C1 segment of cervical spinal cord (tissue), 14 donors: ENCODE measurements at places on chromosomes 13 and 19.
A peak's percentile ranks its signal among the peaks of the same experiment; 100 is the strongest.

- no peak for DNase-seq
Observed at GRCh38 chr13:26280295-26280694, 26.4 kb downstream of the CDK8 start.

DNA sequence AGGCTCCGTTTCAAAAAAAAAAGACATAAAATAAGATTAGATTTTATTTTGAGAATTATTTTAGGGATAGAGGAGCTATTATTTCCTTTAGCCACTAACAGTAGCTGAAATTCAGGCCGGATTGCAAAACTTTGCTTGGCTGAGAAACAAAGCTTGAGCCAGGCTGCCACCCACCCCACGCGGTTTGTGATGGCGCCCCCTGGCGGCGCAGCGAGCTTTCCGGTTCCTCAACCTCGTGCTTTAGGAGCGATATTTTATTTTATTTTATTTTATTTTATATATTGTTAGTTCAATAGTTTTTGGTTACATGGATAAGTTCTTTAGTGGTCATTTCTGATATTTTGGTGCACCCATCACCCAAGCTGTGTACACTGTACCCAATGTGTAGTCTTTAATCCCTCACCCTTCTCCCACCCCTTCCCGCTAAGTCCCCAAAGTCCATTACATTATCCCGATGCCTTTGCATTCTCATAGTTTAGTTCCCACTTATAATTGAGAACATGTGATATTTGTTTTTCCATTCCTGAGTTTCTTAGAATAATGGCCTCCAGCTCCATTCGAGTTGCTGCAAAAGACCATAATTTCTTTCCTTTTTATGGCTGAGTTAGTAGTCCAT, 19.8 kb upstream of the CEACAM4 start:
- no peak for DNase-seq

GRCh38 chr19:53844849-53845246, 20.7 kb upstream of the NLRP12 start:
- DNase-seq: no peak

DNA sequence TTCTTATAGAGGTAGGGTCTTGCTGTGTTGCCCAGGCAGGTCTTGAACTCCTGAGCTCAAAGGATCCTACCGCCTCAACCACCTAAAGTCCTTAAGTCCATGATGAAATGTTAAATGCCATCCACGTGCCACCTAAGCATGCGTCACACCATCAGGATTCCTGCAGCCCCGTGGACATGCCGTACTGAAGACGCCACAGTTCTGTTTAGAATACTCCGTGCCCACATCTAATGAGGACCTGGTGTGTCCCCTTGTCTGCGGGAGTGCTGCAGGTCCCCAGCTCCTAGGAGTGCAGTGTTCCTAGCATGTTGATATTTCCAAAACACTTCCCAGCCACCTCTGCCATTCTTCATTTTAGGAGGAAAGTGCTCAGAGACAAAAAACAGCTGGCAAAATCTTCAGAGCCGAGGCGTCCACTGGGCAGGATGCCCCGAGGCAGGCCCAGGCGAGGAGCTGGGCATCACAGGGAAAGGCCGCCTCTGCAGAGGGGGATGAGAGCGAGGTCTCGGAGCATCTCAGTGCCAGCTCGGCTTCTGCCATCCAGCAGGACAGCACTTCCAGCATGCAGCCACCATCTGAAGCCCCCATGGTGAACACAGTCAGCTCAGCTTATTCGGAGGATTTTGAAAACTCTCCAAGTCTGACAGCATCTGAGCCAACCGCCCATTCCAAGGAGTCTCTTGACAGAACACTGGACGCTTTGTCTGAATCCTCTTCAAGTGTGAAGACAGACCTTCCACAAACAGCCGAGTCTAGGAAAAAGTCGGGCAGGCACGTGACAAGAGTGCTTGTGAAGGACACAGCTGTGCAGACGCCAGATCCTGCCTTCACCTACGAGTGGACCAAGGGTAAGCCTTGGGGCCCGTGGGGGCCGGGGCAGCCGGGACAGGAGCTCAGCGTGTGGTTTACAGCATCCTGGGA, 13.2 kb downstream of the C19orf44 start:
- peak; percentile 47 for DNase-seq

DNA sequence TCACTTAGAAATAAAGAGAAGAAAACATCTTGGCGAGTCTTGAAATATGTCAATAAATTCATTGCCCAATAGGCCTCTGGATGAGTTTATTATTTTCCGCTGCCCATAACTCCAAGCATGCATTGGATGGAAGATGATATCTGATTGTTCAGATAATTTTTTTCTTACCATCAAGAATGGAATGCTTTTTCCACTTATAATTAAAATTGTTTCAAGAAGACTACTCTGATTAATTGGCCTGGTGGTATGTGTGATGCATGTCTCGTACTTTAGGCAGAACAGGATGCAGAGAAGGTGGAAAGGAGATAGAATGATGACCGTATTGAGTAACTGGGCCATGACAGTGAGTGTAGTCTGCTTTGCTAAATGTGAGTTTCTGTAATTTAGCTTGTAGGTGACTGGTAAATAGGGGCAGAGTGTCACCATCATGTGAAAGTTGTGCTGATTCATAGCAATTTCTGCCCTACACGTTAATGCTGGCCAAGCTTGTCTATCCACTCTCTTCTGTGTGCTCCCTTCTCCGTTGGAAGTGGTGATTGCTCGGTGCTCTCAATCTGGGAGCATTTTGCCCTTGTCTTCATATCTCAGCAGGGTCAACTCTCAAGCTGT, 13.5 kb upstream of the SPATA13 start:
- DNase-seq: no peak

- DNase-seq: no peak
Observed at GRCh38 chr19:6680141-6680540, 10.2 kb upstream of the TNFSF14 start.

GRCh38 chr13:96781141-96781540, 213.1 kb downstream of the OXGR1 start:
- peak; percentile 17 for DNase-seq

- DNase-seq: no peak
Observed at GRCh38 chr13:112996671-112997091, 27.7 kb downstream of the MCF2L start.

DNA sequence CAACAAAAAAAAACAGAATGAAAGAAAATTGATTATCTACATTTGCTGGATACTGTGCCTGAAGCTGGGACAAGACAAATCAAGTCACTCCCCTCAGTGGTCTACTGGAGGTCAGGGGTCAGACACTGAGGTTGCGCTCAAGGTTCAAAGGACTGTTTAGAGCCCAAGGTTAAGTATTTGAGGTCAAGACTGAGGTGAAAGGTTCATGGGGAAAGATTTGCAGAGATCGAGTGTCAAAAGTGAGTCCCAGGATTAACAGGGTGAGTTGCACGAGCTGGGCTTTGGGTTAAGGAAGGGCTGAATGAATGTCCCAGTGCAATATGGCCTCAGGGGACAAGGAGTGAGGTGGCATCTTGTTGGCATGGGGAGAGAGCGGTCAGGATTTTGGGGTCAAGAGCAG, 3.4 kb upstream of the TOMM40 start:
- no peak for DNase-seq

DNA sequence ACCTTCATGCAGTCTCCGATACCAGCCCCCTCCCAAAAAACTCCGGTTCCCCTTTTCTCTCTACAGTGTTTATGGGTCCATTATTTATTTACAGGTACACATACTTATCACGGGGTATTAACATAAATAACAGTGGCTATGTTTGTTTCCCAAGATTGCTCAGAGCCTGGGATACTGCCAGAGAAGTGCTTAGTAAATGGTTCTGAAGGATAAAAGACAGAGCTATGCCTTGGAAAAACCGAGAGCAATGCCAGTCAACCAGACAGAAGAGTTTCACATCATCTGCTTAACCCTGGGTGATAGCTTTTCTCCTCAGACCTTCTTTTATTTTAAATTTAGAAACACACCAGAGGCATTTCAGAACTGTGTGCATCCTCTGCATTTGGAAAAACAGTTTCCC, 61.3 kb downstream of the NUFIP1 start:
- DNase-seq: no peak

- no peak for DNase-seq
Observed at GRCh38 chr13:35957241-35957731, 173.9 kb downstream of the DCLK1 start.

DNA sequence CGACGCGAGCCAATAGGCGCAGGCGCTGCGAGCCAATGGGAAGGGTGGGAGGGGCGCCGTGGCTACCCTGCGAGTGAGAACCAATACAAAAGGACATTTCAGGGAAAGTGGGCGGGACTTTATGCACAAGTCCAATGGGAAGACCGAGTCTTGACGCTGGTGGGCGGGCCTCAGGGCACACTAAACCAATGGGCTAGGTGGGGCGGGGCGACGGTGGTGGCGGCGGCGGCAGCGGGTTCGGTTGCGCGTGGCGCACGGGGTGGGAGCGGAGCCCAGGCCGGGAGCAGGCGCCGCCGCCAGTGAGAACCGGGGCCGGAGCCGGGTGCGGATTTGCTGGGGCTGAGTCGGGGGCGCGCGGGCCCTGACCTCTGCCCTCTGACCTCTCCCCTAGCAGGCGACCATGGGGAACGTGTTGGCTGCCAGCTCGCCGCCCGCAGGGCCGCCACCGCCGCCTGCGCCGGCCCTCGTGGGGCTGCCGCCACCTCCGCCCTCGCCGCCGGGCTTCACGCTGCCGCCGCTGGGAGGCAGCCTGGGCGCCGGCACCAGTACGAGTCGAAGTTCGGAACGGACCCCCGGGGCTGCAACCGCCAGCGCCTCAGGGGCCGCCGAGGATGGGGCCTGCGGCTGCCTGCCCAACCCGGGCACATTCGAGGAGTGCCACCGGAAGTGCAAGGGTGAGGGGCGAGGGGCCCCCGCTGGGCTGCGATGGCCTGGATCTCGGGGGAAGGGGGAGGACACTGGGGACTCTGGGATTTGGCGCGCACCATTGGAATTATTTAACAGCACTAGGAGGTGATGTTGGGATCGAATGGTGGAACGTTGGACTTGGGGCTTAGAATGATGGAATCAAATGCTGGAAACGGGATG, at the start of gene TOMM40:
Gene TOMM40 (plus strand): TSS at position 239 of the 867 bp plus-strand sequence. CDS start 162 bp downstream, at position 401.
- no peak for DNase-seq

GRCh38 chr19:48365602-48366001, 1.4 kb downstream of the SYNGR4 start:
- no peak for DNase-seq

DNA sequence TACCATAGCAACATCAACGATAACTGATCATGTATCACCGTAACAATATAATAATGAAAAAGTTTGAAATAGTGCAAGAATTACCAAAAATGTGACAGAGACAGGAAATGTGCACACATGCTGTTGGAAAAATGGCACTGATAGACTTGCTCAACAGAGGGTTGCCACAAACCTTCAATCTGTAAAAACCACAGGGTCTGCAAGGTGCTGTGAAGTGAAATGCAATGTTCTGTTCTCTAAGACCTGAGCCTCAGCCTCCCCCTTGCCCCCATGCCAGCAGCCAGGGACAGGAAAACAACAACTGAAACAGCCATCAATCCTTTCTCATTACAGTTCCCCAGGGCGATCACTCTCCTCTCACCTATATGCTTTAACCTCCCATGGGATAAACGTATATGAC, 88.4 kb downstream of the USP12 start:
- no peak for DNase-seq

- DNase-seq: no peak
Observed at GRCh38 chr19:47107202-47107952, 6.2 kb downstream of the ZC3H4 start.

GRCh38 chr13:41621716-41622431, 164.5 kb downstream of the RGCC start:
- peak; percentile 12 for DNase-seq

DNA sequence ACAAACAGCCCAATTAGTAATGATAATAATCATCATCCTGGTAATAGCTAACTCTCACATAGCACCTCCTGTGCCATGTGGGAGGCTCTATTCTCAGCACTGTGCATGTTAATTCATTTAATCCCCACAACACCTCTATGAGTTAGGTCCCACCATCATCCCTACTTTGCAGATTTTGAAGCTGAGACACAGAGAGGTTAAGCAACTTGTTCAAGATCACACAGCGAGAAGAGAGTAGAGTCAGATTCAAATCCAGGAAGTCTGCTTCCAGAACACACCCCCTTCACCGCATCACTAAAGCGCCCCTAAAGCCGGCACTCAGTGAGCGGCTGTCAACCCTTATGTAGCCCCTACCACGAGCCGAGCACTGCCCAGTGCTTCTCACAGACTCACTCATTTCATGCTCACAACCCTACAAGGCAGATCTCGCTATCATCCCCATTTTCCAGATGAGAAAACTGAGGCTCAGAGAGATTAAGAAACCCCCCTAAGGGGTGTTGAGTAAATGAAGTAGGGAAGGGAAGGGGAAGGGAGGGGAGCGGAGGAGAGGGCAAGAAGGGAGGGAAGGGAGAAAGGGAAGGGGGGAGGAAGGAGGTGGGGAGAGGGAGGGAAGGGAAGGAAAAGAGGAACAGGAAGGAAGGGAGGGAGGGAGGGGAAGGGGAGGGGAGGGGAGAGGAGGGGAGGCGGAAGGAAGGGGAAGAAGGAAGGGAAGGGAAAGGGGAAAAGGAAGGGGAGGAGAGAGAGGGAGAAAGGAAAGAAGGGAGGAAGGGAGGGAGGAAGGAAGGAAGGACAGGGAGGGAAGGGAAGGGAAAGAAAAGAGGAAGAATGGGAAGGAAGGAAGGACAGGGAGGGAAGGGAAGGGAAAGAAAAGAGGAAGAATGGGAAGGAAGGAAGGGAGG, 16.4 kb downstream of the EMP3 start:
- DNase-seq: no peak

DNA sequence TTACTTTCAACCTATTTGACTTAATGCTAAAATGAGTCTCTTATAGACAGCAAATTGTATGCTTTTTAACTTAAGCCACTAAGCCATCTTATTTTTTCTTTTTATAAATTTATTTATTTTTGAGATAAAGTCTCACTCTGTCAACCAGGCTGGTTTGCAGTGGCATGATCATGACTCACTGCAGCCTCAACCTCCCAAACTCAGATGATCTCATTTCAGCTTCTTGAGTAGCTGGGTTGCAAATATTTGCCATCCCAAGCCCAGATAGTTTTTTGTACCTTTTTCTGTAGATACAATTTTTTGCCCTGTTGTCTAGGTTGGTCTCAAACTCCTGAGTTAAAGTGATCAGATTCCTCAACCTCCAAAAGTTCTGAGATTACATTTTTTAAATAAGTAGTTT, 27.1 kb downstream of the ZNF714 start:
- DNase-seq: no peak

- DNase-seq: no peak
Observed at GRCh38 chr19:16259385-16260159, 61.9 kb downstream of the AP1M1 start.

GRCh38 chr19:43480574-43480973, 15.2 kb upstream of the LYPD3 start:
- DNase-seq: no peak

GRCh38 chr19:46609511-46610412, 8.6 kb downstream of the CALM3 start:
- DNase-seq: no peak

GRCh38 chr19:16066611-16067104, 9.6 kb upstream of the TPM4 start:
- no peak for DNase-seq
